ENCODE measurements at places on chromosomes 2 and 18. TPM values are rescaled to one million over a fixed set of nuclear protein-coding genes. Genes with fewer than 3 reads are reported as not detected.

SPRED2 gene
- 22.4 TPM for polyA plus RNA-seq

PTPRN gene
- polyA plus RNA-seq, result 9.2 TPM

PECR gene
- polyA plus RNA-seq, result 34.5 TPM

IL36B gene
- not detected for polyA plus RNA-seq

DNA sequence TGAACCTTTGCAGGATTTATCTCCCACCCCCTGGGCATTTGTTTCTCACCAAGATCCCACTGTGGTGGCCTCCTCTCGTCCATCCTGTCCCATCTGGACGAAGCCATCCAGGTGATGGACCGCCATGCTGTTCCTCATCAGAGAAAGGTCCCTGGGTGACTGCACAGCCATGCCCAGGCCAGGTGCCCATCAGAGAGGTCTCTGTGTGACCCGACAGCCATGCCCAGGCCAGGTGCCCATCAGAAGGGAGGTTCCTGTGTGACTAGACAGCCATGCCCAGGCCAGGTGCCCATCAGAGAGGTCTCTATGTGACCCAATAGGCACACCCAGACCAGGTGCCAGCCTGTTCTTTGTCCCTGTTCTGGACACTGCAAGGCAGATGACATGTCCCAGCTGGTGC lies 360.9 kb upstream of the SALL3 start:
- DNase-seq, result no peak

- no peak for DNase-seq
Observed at GRCh38 chr18:79251021-79251420, 144.7 kb upstream of the NFATC1 start.

- no peak for DNase-seq
Observed at GRCh38 chr2:176206136-176206535, 17.7 kb downstream of the HOXD1 start.

Data from large intestine (tissue), 12 donors.